ENCODE measurements at places on chromosomes 3 and 15. TPM values are rescaled to one million over a fixed set of nuclear protein-coding genes. Genes with fewer than 3 reads are reported as not detected.

Gene TTLL13
- total RNA-seq: 0.13 TPM

Gene GOLGA6A
- total RNA-seq: not detected

Gene FANCD2OS
- total RNA-seq: not detected

Gene AMT
- total RNA-seq: 2.4 TPM

Gene ZNF80
- total RNA-seq: not detected

Gene ARPC4
- 274 TPM for total RNA-seq

Gene SLC28A1
- total RNA-seq: not detected

Gene IL5RA
- total RNA-seq: not detected

Gene SNAP23
- total RNA-seq: 56.8 TPM

Gene FBLN2
- total RNA-seq: 0.41 TPM

Gene GRM2
- total RNA-seq: 0.05 TPM

Gene ROPN1B
- total RNA-seq: not detected

Gene SUCNR1
- 0.08 TPM for total RNA-seq

Gene ITIH1
- 0.33 TPM for total RNA-seq

Gene ACKR2
- total RNA-seq: 0.36 TPM

Gene CCK
- not detected for total RNA-seq

Gene TMIE
- total RNA-seq: not detected

Gene CIB2
- 7.2 TPM for total RNA-seq

Gene GRAMD1C
- 5.5 TPM for total RNA-seq
